ENCODE measurements at places on chromosomes 11 and 22.

GRCh38 chr11:541433-541885, 4.1 kb downstream of the LRRC56 start:
- no peak for DNase-seq

DNA sequence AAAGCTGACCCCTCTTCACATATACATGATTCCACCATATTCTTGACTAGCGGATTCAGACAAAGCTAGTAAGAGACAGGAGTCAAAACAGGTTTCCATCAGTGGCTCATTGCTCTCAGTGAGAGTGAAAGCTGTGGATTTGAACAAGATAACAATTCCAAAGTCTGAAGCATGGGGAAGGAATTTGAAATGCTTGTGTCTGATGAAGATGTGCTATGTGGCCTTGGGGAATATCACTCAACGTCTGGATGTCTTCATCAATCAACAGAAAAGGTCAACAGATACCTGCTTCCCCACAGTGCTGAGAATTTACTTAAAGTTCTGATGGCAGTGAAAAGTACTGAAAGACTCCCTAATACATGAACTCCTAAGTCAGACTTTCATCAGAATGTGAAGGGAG, 46.9 kb upstream of the SESN3 start:
- DNase-seq: no peak

DNA sequence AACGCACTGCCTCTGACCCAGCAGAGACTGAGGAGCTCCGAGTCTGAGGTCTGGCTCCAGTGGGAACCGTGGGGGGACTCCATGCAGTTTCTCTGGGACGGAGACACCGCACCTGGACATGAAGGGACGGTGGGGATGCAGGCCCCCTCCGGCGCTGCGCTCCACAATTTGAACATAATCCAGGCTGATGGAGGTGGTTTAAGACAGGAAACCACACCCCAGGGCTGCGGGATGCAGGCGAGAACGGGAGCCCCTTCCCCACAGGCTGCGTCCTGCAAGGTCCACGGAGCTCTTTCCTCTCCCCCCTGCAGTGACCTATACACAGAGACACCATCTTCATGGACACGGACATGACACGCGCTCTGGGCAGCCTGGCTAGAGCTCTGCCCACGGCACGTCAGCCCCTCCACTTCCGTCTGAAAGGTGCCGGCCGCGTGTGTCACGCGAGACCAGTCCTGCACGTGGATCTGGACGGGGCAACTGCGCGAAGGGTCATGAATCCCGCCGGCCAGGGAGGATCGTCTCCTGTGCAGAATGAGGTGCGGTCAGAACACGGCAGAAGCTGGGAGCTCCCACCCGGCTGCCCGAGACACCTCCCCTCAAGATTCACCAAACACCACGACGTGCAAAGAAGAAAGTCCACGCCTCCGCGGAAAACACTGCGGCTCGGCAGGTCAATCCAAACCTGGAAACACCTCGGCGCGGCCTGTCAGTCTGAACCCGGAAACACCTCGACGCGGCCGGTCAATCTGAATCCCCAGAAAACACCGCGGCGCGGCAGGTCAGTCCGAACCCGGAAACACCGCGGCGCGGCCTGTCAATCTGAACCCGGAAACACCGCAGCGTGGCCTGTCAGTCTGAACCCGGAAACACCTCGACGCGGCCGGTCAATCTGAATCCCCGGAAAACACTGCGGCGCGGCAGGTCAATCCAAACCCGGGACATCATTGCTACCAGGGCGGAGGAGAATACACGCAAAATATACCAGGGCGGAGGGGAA, 212.4 kb downstream of the BRD1 start:
- DNase-seq: no peak

GRCh38 chr11:57513911-57514537, 1.5 kb downstream of the SLC43A1 start:
- DNase-seq: no peak

GRCh38 chr11:11732116-11732515, 109.7 kb upstream of the USP47 start:
- no peak for DNase-seq

GRCh38 chr11:44505581-44506054, 59.8 kb upstream of the CD82 start:
- no peak for DNase-seq

- no peak for DNase-seq
Measured at GRCh38 chr11:118060081-118060661, 16.7 kb upstream of the TMPRSS4 start.

Measured in smooth muscle cell of the brain vasculature (primary cell).